Endodermal cell (in vitro differentiated cells): ENCODE measurements at places on chromosomes 16 and 17. TPM values are rescaled to one million over a fixed set of nuclear protein-coding genes. Genes with fewer than 3 reads are reported as not detected.

GRCh38 chr17:11467639-11468038 lies 130.6 kb upstream of the DNAH9 start:
- H3K4me3 ChIP-seq, result no peak overlapping the region
- H3K36me3 ChIP-seq, result no peaks in the 10 kb centered on the region
- H3K27ac ChIP-seq, result no peak overlapping the region

DNA sequence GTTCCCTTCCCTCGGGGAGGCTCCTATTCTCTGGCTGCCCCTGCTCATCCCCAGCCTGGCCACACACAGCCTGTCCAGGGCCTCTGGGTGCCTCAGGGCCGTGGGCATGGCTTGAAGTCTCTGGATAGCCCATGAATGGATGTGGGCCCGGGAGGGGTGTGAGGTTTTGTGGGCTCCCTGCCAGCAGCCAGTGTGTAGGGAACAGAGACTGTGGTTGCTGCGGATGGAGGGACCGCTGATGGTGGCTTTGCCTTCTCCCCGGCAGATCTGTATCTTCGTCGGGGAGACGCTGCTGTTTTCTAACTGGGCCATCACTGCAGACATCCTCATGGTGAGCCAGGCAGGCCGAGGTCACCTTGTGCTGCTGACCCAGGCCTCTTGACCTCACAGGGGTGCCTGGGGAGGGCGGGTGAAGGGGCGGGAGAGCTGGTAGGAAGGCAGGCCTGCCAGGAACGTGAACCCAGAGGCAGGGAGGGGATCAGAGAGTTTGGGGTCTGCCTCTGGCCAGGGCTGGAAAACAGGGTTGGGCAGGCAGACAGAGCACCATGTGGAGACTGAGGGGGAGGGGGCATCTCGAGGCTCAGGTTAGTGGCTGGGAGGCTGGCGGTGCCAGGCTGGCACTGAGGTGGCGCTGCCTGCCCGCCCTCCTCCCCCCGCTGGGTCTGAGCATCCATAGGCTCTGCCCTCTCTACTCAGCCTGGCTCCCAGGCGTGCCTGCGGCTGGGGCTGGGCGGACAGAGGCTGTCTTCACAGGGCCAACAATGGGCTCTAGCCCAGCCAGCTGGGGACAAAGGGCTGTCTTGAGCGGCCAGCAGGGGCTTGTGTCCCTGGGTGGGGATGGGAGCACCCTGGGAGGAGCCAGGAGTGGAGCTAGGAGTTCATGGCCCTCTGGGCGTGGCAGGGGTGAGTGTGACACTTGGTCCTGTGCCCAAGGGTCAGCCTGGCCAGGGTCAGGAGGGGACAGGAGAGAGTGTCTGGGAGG lies 21.4 kb downstream of the MYBBP1A start:
- H3K27ac ChIP-seq, result no peak overlapping the region
- H3K4me1 ChIP-seq, result no peaks in the 10 kb centered on the region
- H3K4me3 ChIP-seq, result no peak overlapping the region
- H3K36me3 ChIP-seq, result peaks cover 8% of the 10 kb centered on the region

DNA sequence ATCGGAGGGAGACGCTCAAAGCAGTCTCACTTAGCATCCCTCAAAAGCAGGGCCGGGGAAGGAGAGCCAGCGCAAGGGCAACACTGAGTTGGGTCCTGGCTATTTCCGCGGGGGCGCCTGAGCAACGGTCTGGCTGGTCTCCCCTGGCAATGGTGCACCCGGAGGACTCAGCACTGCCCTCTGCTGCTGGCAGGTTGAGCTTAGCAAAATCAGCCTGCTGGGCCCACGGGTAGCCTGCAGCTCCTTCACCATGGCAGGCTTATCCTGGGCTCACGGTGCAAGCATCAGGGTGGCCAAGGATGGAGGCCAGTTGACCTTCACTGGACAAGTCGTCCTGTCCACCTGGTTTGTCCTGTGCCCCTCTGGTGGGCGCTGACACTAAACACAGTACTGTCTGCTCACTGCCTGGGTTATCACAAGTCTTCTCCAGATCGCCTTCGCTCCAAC lies 14.4 kb upstream of the ALDH3A1 start:
- no peaks in the 10 kb centered on the region for H3K36me3 ChIP-seq
- H3K4me3 ChIP-seq, result no peak overlapping the region
- DNase-seq, result peak; percentile 99

The INCA1 gene
- 0.96 to 1.7 TPM (median 1.5 TPM) in 3 replicates for total RNA-seq

- no peaks in the 10 kb centered on the region for H3K36me3 ChIP-seq
- DNase-seq, result peak; percentile 100
- H3K27ac ChIP-seq, result peak overlapping the region; percentile 88
- H3K27me3 ChIP-seq, result peaks cover 54% of the 10 kb centered on the region
- no peak overlapping the region for H3K4me3 ChIP-seq
- H3K4me1 ChIP-seq, result no peaks in the 10 kb centered on the region
Observed at GRCh38 chr17:29613352-29613837, 9.3 kb downstream of the CORO6 start.

The TM4SF5 gene
- total RNA-seq, result not detected in 2 replicates

The DRC3 gene
- total RNA-seq, result 1.2 to 2.0 TPM (median 1.9 TPM) in 3 replicates

- H3K27me3 ChIP-seq, result no peaks in the 10 kb centered on the region
- no peak overlapping the region for H3K4me3 ChIP-seq
Observed at GRCh38 chr17:57264776-57265175, 8.5 kb downstream of the MSI2 start.

DNA sequence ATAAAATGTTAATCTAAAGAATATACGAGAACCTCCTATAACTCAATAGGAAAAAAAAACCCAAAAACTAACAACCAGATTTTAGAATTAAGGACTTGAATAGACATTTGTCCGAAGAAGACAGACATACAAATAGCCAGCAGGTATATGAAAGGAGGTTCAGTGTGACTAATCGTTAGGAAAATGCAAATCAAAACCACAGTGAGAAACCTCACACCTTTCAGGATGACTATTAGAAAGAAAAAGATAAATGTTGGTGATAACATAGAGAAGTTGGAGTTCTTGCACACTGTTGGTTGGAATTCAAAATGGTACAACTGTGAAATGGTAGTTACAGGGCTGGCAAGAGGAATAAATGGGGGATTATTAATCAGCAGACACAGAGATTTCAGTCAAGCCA lies 339.0 kb downstream of the TMEM114 start:
- H3K27me3 ChIP-seq, result no peaks in the 10 kb centered on the region
- no peak overlapping the region for H3K27ac ChIP-seq
- no peak overlapping the region for H3K4me3 ChIP-seq
- H3K36me3 ChIP-seq, result no peaks in the 10 kb centered on the region
- H3K4me1 ChIP-seq, result no peaks in the 10 kb centered on the region

The MAP2K3 gene
- 30.3 and 31.6 TPM in 2 replicates for total RNA-seq

- DNase-seq, result no peak
- no peak overlapping the region for H3K27ac ChIP-seq
- no peaks in the 10 kb centered on the region for H3K4me1 ChIP-seq
- no peak overlapping the region for H3K4me3 ChIP-seq
- no peaks in the 10 kb centered on the region for H3K27me3 ChIP-seq
Observed at GRCh38 chr17:68860941-68861340, 94.3 kb downstream of the ABCA8 start.

- H3K36me3 ChIP-seq, result no peaks in the 10 kb centered on the region
- H3K27me3 ChIP-seq, result no peaks in the 10 kb centered on the region
- DNase-seq, result no peak
- H3K4me3 ChIP-seq, result no peak overlapping the region
- no peak overlapping the region for H3K27ac ChIP-seq
- peaks cover 3% of the 10 kb centered on the region for H3K4me1 ChIP-seq
Observed at GRCh38 chr17:72613806-72614292, 478.6 kb downstream of the SLC39A11 start.

The TP53TG3B gene
- total RNA-seq, result not detected in 3 replicates

- DNase-seq, result peak; percentile 94
- H3K4me1 ChIP-seq, result no peaks in the 10 kb centered on the region
- peaks cover 5% of the 10 kb centered on the region for H3K36me3 ChIP-seq
- no peaks in the 10 kb centered on the region for H3K27me3 ChIP-seq
Observed at GRCh38 chr16:2178321-2179106, 17.9 kb downstream of the CASKIN1 start.

- H3K27me3 ChIP-seq, result no peaks in the 10 kb centered on the region
- H3K4me1 ChIP-seq, result peaks cover 29% of the 10 kb centered on the region
- no peak for DNase-seq
- peaks cover 29% of the 10 kb centered on the region for H3K36me3 ChIP-seq
Observed at GRCh38 chr17:73302189-73302588, 9.6 kb downstream of the CDC42EP4 start.

GRCh38 chr17:63652106-63652505 lies 29.9 kb downstream of the MAP3K3 start:
- H3K27ac ChIP-seq, result no peak overlapping the region
- H3K4me1 ChIP-seq, result no peaks in the 10 kb centered on the region
- DNase-seq, result no peak
- peaks cover 20% of the 10 kb centered on the region for H3K36me3 ChIP-seq
- no peaks in the 10 kb centered on the region for H3K27me3 ChIP-seq

- H3K27ac ChIP-seq, result no peak overlapping the region
- H3K36me3 ChIP-seq, result no peaks in the 10 kb centered on the region
- peak; percentile 66 for DNase-seq
- no peak overlapping the region for H3K4me3 ChIP-seq
- no peaks in the 10 kb centered on the region for H3K27me3 ChIP-seq
- no peaks in the 10 kb centered on the region for H3K4me1 ChIP-seq
Observed at GRCh38 chr16:50677351-50677750, 3.8 kb downstream of the SNX20 start.

DNA sequence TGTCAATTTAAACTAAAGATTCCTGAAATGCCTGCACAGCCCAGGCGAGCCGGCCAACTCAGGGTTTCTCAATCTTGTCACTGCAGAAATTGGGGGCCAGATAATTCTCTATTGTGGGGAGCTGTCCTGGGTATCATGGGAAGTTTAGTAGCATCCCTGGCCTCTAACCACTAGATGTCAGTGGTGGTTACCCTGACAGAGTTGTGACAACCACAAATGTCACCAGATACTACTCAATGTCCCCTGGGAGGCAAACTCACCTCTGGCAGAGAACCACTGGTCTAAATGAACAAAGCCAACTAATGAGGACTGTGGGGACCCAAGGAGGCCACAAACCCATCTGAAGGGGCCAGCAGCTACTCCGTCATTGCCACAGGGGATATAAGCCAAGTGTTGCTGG lies 90.9 kb downstream of the MYH11 start:
- peak; percentile 76 for DNase-seq
- no peak overlapping the region for H3K4me3 ChIP-seq
- no peaks in the 10 kb centered on the region for H3K4me1 ChIP-seq
- H3K36me3 ChIP-seq, result no peaks in the 10 kb centered on the region

DNA sequence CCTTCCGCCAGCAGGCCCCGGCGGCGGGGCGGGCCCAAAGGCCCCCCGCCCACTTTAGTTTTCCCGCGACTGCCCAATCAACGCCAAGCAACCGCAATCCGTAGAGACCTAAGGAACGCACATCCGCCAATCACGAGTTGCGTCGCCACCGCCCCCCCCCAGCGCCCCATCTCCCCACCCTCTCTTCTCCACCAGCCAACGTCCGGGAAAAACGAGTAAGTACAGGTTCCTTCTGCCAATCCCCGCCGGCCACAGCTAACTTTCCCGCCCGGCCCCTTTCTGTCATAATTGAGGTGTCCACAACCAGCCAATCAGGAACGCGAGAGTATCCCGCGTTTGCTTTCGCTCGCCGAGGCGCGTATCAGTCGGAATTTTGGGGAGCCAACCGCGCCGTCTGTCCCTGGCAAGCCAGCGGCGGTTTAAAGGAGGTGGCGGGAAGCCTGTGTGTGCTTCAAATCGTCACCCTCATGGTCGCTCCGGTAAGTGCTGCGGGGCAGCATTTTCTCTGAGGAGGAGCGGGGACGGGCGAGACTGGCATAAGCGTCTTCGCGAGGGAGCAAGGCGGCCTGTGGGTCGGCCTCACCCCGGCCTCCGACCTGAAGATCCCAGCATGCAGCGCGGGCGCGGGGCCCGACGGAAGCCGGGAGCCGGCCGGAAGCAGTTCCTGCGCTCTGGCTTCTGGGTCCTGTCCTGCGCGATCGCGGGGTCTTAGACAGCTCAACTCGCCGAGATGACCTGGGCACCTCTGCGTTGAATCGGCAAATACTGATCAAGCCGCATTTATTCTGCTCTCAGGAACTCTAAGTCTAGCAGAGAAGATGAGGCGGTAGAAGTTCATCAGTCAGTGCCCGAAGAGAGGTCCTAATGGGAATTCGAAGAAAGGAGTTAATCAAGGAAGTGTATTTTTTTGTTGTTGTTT lies at the start of gene MIS12:
MIS12 (plus strand) TSS at position 361 of the 919 bp plus-strand sequence. CDS start 2,297 bp downstream, outside the sequence.
- no peaks in the 10 kb centered on the region for H3K27me3 ChIP-seq
- H3K36me3 ChIP-seq, result peaks cover 66% of the 10 kb centered on the region
- H3K4me3 ChIP-seq, result peak within 1 kb of the TSS; percentile 99
- no peaks in the 10 kb centered on the region for H3K4me1 ChIP-seq
- peak within 1 kb of the TSS; percentile 100 for H3K27ac ChIP-seq

DNA sequence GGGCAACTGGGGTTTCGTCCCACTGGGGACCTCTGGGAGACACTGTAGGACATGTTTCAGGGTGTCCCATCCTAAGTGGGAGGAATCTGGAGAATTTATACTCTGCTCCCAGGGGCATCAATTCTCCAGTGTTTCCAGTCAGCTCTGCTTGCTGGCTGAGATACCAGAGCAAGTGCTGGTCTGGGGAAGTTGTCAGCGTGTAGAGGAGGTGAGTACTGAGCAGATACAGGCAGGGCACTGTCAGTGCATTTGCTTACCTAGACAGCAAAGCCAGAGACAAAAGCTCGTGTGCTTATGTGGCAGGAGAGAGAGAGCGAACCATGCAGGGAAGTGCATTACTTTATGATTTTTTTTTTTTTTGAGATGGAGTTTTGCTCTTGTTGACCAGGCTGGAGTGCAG lies 20.2 kb upstream of the TOX3 start:
- H3K4me1 ChIP-seq, result peaks cover 7% of the 10 kb centered on the region
- no peaks in the 10 kb centered on the region for H3K27me3 ChIP-seq
- no peak overlapping the region for H3K4me3 ChIP-seq

DNA sequence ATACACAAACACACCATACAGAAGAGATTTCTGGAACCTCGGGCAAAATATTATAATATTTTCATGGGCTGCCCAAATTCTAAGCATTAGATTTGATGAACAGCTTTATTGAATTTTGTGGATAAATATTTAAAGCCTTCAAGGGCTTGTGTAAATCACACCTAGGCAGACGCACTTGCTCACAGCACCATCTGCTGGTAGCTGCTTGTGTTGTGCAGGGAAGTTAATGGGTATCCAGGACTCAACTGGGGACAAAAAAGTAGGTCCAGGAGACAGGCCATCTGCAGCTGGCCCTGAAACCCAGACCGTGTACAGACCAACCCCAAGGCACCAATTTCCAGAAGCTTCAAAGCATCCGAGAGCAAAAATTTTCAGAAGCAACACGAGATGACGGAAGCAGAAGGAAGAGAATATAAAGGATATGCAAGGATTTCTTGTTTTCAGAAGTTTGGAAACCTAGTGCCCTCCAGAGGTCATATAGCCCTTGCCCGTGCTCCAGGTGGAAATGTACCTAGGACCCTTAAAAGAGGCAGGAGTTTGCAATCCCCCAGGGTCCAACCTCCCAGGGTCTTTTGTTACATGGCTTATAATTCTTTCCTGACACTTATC lies 140.0 kb downstream of the CHD9NB start:
- DNase-seq, result peak; percentile 92
- H3K36me3 ChIP-seq, result no peaks in the 10 kb centered on the region
- no peak overlapping the region for H3K4me3 ChIP-seq
- H3K27ac ChIP-seq, result no peak overlapping the region
- H3K4me1 ChIP-seq, result no peaks in the 10 kb centered on the region

The RANBP10 gene
- total RNA-seq, result 21.8 and 22.5 TPM in 2 replicates

- H3K27me3 ChIP-seq, result no peaks in the 10 kb centered on the region
- no peak overlapping the region for H3K4me3 ChIP-seq
- DNase-seq, result peak; percentile 77
- H3K27ac ChIP-seq, result no peak overlapping the region
Observed at GRCh38 chr17:61323909-61324868, 75.5 kb upstream of the TBX2 start.
